Activated CD8-positive, alpha-beta T cell treated with anti-CD3 and anti-CD28 coated beads, Interleukin-2, amount 10 ng/mL, durations not matched to agents 7 days and 5 days (primary cell): ENCODE measurements at places on chromosomes 6 and 20. TPM values are rescaled to one million over a fixed set of nuclear protein-coding genes. Genes with fewer than 3 reads are reported as not detected.
A peak's percentile ranks its signal among the peaks of the same experiment; 100 is the strongest.

Gene CAGE1
- total RNA-seq = 0.18 TPM

GRCh38 chr6:135358985-135359384 is 138.6 kb downstream of the AHI1 start:
- peaks cover 2% of the 10 kb centered on the region for H3K36me3 ChIP-seq
- DNase-seq = no peak
- no peaks in the 10 kb centered on the region for H3K27me3 ChIP-seq
- H3K27ac ChIP-seq = no peak overlapping the region
- H3K4me1 ChIP-seq = no peaks in the 10 kb centered on the region
- H3K4me3 ChIP-seq = no peak overlapping the region

- no peak overlapping the region for H3K4me3 ChIP-seq
- no peaks in the 10 kb centered on the region for H3K36me3 ChIP-seq
- no peak for DNase-seq
- no peaks in the 10 kb centered on the region for H3K27me3 ChIP-seq
- H3K4me1 ChIP-seq = peaks cover 9% of the 10 kb centered on the region
- H3K27ac ChIP-seq = no peak overlapping the region
Observed at GRCh38 chr6:80522576-80522975, 416.1 kb downstream of the BCKDHB start.

- peaks cover 19% of the 10 kb centered on the region for H3K36me3 ChIP-seq
- H3K4me1 ChIP-seq = peaks cover 76% of the 10 kb centered on the region
- H3K27me3 ChIP-seq = no peaks in the 10 kb centered on the region
- DNase-seq = no peak
Observed at GRCh38 chr20:44961011-44961869, 1.0 kb upstream of the TOMM34 start.

Gene SUMO4
- 10.1 TPM for total RNA-seq

Gene SCGN
- total RNA-seq = not detected

DNA sequence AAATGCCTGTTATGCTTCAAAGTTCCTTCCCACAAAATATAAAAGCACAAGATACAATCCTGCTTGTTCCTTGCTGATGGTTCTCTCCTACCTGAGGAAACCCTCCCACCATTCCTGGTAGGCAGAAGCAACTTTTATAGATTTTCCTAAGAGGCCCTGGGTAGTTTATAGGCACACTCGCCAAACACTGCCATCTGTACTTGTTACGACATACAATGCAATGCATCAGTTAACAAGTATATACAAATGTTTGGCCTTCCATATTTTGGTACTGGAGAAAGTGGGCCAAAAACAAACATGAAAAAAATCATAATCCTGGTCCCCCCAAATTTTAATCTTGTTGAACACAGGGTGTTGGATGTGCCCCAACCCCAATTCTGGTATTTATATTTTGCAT is 16.6 kb downstream of the MCM9 start:
- no peak overlapping the region for H3K27ac ChIP-seq
- no peak overlapping the region for H3K4me3 ChIP-seq
- H3K27me3 ChIP-seq = no peaks in the 10 kb centered on the region

Gene GTSF1L
- total RNA-seq = not detected

DNA sequence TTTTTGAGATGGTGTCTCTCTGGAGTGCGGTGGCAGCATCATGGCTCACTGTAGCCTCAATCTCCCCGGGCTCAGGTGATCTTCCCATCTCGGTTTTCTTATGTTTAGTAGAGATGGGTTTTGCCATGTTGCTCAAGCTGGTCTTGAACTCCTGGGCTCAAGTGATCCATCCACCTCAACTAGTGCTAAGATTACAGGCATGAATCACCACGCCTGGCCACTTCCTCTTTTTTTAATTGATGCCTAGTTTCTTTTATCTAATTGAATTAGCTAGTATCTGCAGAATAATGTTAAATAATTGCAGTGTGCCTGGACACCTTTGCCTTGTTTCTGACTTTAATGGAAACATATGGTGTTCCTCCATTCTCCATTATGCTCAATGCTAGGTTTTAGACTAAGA is 38.4 kb upstream of the SLC22A16 start:
- no peak overlapping the region for H3K27ac ChIP-seq
- peaks cover 18% of the 10 kb centered on the region for H3K27me3 ChIP-seq
- H3K36me3 ChIP-seq = no peaks in the 10 kb centered on the region
- DNase-seq = no peak

Gene SLC25A27
- not detected for total RNA-seq

DNA sequence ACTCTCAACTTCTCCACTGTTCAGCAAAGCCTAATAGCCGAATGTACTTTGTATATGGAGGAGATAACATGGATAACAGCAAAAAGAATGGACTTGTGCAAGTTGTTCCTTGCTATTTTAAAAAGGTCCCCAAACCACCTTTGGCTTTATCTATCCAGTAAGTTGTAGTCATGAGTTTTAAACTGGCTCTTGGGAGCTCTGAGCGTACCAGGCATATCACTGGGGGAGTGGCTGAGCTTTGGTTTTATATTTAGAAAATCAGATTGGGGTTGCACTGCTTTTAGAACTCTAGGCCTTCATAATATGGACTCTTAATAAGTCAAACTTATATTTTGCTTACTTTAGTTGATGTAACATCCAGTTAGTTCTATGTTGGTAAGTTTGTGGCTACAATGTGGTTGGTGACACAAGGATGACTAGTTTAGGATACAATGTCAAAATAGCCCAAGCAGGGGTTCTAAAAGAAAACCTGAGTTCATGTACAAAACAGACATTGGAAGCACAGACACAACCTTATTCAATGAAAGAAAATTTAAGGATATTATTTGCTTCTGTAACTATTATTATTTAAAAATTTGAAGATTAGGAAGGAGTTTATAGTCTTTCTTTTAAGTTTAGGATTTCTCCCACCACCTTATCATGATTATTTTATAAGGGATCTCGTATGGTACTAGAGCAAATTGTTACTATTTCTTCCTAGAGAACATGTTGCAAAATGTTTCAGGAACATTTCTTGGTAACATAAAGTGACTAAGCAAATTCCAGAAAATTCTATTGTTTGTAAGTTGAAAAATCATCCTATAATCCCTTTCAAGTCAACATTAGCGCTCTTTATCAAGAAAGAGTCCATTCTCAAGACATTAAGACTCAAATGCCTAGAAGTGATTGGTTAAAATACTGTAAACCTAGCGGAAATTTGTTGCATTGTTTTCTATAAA is 165.8 kb upstream of the SUPT3H start:
- H3K36me3 ChIP-seq = peaks cover 9% of the 10 kb centered on the region
- peaks cover 4% of the 10 kb centered on the region for H3K4me1 ChIP-seq
- H3K4me3 ChIP-seq = no peak overlapping the region
- H3K27ac ChIP-seq = no peak overlapping the region

Gene HLA-DPA1
- 39.1 TPM for total RNA-seq

- H3K4me1 ChIP-seq = no peaks in the 10 kb centered on the region
- no peak overlapping the region for H3K4me3 ChIP-seq
- H3K27ac ChIP-seq = no peak overlapping the region
- no peaks in the 10 kb centered on the region for H3K36me3 ChIP-seq
- peaks cover 4% of the 10 kb centered on the region for H3K27me3 ChIP-seq
- no peak for DNase-seq
Observed at GRCh38 chr6:71103130-71103529, 146.3 kb upstream of the B3GAT2 start.

Gene DOK5
- not detected for total RNA-seq

GRCh38 chr6:146202570-146202969 is 173.7 kb downstream of the GRM1 start:
- H3K27me3 ChIP-seq = no peaks in the 10 kb centered on the region
- H3K4me3 ChIP-seq = no peak overlapping the region
- H3K36me3 ChIP-seq = no peaks in the 10 kb centered on the region
- no peak overlapping the region for H3K27ac ChIP-seq
- DNase-seq = no peak
- H3K4me1 ChIP-seq = no peaks in the 10 kb centered on the region

DNA sequence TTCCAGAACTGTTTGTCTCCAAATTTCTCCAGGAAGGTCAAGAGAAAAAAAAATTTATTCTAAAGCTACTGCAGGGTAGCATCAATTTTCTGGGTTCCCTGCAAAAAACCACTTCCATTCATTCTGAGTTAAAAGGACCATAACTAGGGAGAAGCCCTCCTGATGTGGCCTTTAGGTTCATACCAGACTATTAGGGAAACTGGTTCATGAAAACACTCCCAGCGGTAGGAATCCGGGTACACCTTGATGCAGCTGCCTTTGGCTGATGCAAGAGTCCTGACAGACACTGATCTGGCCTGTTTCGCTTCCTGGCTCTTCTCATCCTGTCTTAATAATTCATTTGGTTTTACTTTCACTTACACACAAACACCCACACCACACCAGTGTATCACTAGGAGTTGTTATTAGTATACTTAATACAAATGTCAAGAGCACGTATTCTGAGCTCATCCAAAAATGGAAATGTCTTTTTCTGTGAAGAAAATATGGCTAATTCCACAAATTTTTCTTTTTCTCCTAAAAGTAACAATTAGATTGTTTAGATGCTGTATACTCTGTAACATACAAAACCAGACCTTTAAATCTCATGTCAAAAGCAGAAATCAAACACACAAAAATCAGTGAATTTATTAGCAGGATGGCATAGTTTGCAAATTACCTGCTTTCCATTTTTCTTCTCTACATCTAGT is 38.4 kb upstream of the ARHGAP18 start:
- H3K4me1 ChIP-seq = peaks cover 57% of the 10 kb centered on the region
- peaks cover 4% of the 10 kb centered on the region for H3K36me3 ChIP-seq
- DNase-seq = peak; percentile 77
- H3K4me3 ChIP-seq = peak overlapping the region; percentile 60
- H3K27ac ChIP-seq = peak overlapping the region; percentile 91

Gene BTNL2
- total RNA-seq = not detected

DNA sequence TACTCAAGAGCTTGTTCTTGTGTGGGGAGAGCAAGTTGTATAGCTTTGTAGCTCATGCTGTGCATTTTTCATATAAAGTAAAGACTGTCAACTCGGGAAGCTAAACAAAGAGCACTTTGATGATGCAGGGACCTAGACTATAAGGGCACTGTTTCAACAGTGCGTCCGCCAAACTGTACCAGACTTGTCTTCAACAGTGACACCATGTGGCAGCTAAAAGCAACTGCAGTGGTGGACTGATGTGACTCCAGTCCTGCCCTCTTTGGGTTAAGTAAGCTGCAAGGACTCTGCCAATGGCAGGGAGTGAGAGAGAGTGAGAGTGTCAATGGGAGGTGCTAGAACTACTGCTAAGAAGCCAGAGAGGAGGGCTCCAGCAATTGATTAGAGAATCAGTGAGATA is 48.1 kb upstream of the MC3R start:
- H3K4me1 ChIP-seq = no peaks in the 10 kb centered on the region
- H3K4me3 ChIP-seq = no peak overlapping the region
- DNase-seq = no peak
- H3K27me3 ChIP-seq = no peaks in the 10 kb centered on the region
- no peaks in the 10 kb centered on the region for H3K36me3 ChIP-seq

Gene TMEM74B
- total RNA-seq = 1.1 TPM

- no peak for DNase-seq
- peaks cover 5% of the 10 kb centered on the region for H3K4me1 ChIP-seq
- no peak overlapping the region for H3K27ac ChIP-seq
- H3K4me3 ChIP-seq = no peak overlapping the region
Observed at GRCh38 chr6:135521431-135521830, 23.9 kb upstream of the AHI1 start.

DNA sequence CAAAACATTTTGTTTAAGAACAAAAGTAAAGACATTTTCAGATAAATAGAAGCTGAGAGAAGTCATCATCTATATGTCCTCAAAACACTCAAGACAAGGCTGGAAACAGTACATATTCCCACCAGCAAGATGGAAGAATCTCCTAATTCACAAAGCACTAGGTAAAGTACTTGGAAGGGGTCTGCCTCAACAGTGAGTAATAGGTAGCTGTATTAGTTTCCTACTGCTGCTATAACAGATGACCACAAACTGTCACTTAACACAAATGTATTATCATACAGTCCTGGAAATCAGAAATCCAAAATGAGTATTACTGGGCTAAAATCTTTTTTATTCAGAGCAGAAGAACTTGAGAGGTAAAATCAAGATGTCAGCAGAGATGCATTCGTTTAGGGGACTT is 40.6 kb downstream of the ZKSCAN8 start:
- peaks cover under 1% of the 10 kb centered on the region for H3K36me3 ChIP-seq
- DNase-seq = no peak
- H3K4me3 ChIP-seq = no peak overlapping the region
- no peak overlapping the region for H3K27ac ChIP-seq
- peaks cover 7% of the 10 kb centered on the region for H3K27me3 ChIP-seq

GRCh38 chr6:145138469-145139139 is 596.7 kb downstream of the EPM2A start:
- H3K27ac ChIP-seq = no peak overlapping the region
- no peaks in the 10 kb centered on the region for H3K4me1 ChIP-seq
- DNase-seq = no peak
- H3K36me3 ChIP-seq = no peaks in the 10 kb centered on the region
- no peaks in the 10 kb centered on the region for H3K27me3 ChIP-seq
- no peak overlapping the region for H3K4me3 ChIP-seq

- no peaks in the 10 kb centered on the region for H3K27me3 ChIP-seq
- H3K4me3 ChIP-seq = no peak overlapping the region
- no peak overlapping the region for H3K27ac ChIP-seq
- H3K36me3 ChIP-seq = peaks cover 3% of the 10 kb centered on the region
- no peak for DNase-seq
Observed at GRCh38 chr6:135295085-135295484, 114.0 kb downstream of the MYB start.

Gene TEAD3
- 0.18 TPM for total RNA-seq

GRCh38 chr6:111427341-111428116 is 55.5 kb downstream of the REV3L start:
- H3K4me1 ChIP-seq = peaks cover 30% of the 10 kb centered on the region
- H3K4me3 ChIP-seq = peak overlapping the region; percentile 44
- peak overlapping the region; percentile 47 for H3K27ac ChIP-seq
- H3K27me3 ChIP-seq = no peaks in the 10 kb centered on the region
- H3K36me3 ChIP-seq = peaks cover 30% of the 10 kb centered on the region
- peak; percentile 41 for DNase-seq

GRCh38 chr20:58963060-58963584 is 17.9 kb upstream of the NELFCD start:
- H3K27me3 ChIP-seq = peaks cover 38% of the 10 kb centered on the region
- no peaks in the 10 kb centered on the region for H3K4me1 ChIP-seq
- H3K27ac ChIP-seq = no peak overlapping the region
- H3K36me3 ChIP-seq = no peaks in the 10 kb centered on the region
- DNase-seq = no peak
- no peak overlapping the region for H3K4me3 ChIP-seq

Gene STAU1
- 42.5 TPM for total RNA-seq

Gene NKX2-4
- total RNA-seq = not detected

DNA sequence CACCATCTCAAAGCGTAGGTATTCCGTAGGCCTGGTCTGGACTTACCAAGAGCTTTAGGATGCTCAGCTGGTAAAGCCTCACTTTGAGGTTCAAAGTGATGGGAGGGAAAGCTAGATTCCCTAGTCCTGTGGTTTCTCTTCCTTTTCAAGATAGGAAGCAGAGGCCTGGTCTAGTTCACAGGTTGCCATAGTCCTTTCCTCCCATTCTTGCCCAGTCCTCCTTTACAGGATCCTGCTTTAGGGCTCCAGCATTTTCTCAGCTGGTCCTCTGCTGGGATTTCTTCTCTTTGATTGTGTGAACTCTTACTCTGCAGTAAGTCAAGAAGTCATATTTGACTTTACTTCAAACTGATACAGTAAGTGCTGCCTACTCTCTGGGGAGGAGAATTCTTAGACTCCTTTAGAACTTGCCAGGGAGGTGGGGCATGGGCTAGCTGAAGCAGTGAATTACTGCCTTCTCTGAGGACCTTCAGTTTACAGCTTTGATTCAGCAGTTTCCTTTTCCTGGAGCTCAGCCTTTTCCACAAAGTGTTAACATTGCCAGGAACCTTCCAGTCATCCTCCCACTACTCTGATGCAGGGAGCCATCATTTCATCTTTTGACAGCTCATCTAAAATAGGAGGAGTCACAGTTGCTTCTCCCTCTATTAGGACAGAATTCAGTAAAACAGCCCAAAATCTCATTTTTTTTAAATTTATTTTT is 42.8 kb upstream of the PLCG1 start:
- DNase-seq = no peak
- peaks cover 56% of the 10 kb centered on the region for H3K36me3 ChIP-seq
- no peaks in the 10 kb centered on the region for H3K27me3 ChIP-seq
- no peak overlapping the region for H3K4me3 ChIP-seq
- H3K27ac ChIP-seq = peak overlapping the region; percentile 34
- H3K4me1 ChIP-seq = peaks cover 12% of the 10 kb centered on the region
